Chondrocyte (in vitro differentiated cells): ENCODE measurements at places on chromosomes 4 and X. TPM values are rescaled to one million over a fixed set of nuclear protein-coding genes. Genes with fewer than 3 reads are reported as not detected.
A peak's percentile ranks its signal among the peaks of the same experiment; 100 is the strongest.

GRCh38 chr4:185909972-185910371, 98.0 kb upstream of the SORBS2 start:
- no peaks in the 10 kb centered on the region for H3K36me3 ChIP-seq
- H3K4me1 ChIP-seq: peaks cover 39% of the 10 kb centered on the region
- H3K27ac ChIP-seq: no peak overlapping the region
- DNase-seq: no peak

GRCh38 chrX:39528161-39528916, 569.4 kb downstream of the BCOR start:
- no peak overlapping the region for H3K27ac ChIP-seq
- peaks cover 2% of the 10 kb centered on the region for H3K27me3 ChIP-seq
- no peak for DNase-seq
- no peaks in the 10 kb centered on the region for H3K4me1 ChIP-seq
- no peaks in the 10 kb centered on the region for H3K36me3 ChIP-seq

DNA sequence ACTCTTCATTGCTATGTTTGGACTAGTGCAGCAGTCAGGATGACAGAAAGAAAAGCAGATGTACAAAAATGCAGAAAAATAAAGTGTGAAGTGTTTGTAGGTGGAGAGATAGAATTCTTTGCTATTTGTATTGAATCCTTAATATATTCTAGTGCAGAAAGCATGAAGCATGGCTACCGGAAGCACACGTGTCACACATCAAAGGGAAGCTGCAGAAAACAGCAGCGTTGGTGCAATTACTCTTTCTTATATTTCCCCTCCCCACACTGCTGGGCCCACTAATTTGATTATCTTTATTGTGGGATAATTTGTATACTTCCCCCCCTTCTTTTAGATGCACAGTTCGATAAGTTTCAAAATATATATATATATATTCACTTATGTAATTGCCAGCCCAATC, 35.9 kb upstream of the TAPT1 start:
- no peaks in the 10 kb centered on the region for H3K27me3 ChIP-seq
- no peak overlapping the region for H3K27ac ChIP-seq
- peaks cover 6% of the 10 kb centered on the region for H3K36me3 ChIP-seq
- DNase-seq: no peak
- H3K4me1 ChIP-seq: no peaks in the 10 kb centered on the region

DNA sequence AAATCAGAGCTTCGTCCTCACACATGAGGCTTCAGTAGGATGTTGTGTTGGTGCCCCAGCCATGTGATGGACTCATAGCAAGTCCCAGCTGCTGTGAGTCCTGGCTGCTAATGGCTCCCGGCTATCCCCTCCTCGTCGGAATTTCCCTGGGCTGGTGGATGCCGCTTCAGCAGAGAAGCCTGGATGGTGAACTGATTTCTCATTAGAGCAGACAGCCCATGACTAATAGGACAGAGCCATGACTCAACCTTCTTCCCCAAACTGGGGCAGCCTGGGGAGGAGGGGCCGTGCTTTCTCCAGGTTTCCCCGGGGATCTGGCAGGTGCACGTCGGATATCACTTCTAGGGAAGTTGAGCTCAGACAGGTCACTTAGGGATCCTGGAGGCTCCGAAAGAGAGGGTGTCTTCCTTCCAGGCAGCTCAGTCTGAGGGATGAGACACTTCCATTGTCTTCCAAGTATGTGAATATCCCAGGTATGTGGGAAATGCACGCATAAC, 112.7 kb downstream of the ASMT start:
- peak overlapping the region; percentile 76 for H3K27ac ChIP-seq
- H3K4me3 ChIP-seq: no peak overlapping the region
- DNase-seq: no peak
- H3K36me3 ChIP-seq: no peaks in the 10 kb centered on the region
- peaks cover 6% of the 10 kb centered on the region for H3K4me1 ChIP-seq

DNA sequence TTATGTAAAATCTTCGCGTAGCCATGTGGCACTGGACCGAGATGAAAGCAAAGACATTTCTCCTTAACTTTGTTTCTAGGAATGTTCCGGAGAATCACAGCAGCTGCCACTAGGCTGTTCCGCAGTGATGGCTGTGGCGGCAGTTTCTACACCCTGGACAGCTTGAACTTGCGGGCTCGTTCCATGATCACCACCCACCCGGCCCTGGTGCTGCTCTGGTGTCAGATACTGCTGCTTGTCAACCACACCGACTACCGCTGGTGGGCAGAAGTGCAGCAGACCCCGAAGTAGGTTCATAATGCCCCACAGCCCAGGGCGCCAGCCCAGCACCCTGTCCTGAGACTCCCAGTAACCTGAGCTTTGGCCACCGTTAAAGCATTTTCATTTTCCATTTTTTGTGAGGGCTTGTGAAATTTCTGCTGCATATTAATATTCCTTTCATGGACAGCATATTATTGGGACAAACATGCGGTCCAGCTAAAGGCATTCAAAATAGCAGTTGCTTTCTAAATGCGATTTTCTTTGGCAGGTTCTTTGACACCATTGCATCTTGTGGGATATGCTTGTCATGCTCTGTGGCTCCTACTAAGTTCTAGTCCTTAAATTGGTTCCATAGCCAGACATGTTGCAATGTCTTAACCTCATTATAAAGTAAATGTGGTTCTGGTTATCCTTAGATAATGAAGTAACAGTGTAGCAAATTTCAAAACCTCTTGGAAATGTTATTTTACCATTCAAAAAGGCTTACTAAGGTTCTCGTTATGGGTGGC, 49.1 kb upstream of the MSANTD1 start:
- H3K27me3 ChIP-seq: no peaks in the 10 kb centered on the region
- no peak overlapping the region for H3K4me3 ChIP-seq
- H3K27ac ChIP-seq: no peak overlapping the region
- DNase-seq: peak; percentile 75
- H3K4me1 ChIP-seq: peaks cover 9% of the 10 kb centered on the region

DGKK gene
- total RNA-seq: not detected in 3 replicates

MAPK10 gene
- total RNA-seq: 14.1 to 75.6 TPM (median 14.4 TPM) in 3 replicates
